ENCODE measurements at places on chromosomes 4 and X.
A peak's percentile ranks its signal among the peaks of the same experiment; 100 is the strongest.

GRCh38 chr4:184755278-184755677 is 21.4 kb upstream of the CENPU start:
- no peak for DNase-seq

DNA sequence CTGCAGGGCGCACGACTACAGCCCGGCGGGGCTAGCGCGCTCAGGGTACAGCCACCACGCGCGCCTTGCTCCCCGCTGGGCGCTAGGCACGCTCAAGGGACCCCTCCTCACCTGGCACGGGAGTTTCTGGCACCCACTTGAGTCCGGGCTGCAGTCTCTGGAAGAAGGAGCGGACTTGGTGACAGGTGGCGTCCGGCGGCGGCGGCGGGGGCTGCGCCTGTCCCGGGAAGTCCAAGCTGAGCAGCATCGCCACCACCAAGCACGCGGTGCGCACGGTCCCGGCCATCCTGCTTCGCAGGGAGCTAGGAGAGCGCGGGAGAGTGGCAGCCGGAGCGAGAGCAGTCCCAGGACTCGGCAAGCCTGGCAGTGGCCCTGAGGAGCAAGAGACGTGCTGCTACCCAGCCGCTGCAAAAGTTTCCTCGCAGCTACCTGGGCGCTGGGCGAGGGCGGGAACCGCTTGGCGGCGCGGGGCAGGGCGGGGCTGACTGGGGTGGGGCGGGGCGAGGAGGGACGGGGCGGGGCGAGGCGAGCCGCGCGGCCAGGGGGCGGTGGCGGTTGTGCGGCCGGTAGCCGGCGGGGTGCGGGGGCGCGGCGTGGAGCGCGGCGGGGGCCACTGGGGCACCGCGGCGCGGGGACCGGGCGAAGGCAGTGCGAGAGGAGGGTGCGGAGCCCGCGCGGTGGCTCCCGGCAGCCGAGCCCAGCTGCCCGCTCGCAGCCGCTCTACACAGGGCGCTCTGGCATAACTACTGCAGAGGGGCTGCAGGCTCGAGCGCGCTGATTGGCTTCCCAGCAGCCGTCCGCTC is at the start of gene GPC3:
Gene GPC3, minus strand, starts transcription at position 431 of the 803 bp plus-strand sequence.
- peak; percentile 48 for DNase-seq

DNA sequence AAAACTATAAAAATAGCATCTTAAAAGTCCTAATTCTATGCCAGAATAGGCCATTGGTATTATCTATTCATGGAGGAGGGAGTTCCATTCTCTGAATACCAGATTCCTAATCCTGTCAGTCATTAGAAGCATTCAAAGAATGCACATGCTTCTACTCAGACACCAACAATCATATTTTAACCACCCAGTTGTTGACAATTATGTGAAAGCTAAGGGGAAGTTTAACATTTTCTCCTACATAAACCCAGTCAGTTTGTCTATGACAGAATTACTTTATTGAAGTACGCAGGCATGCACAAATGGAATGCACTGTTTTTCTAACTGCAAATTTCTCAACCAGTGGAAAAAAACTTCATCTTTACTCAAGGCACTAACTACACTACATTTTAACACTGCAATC is 69.6 kb upstream of the MTNR1A start:
- no peak for DNase-seq

DNA sequence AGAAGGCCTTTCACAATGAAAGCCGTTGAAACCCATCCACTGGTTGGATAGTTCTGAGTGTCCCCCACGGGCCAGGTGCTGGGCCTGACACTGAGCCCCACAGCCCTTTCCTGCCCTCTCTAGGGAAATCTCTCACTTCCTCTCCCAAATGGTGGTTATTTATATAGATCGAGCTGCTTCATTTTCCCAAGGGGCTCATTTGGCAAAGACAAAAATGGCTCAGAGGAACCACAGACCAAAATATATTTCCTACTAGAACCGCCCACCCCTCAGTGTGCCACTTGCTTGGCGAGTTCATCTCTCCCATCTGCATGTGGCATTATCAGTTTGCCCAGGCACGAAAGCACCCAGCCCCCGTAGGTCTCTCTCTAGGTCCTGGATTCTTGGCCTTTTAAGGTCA is 53.3 kb upstream of the STIM2 start:
- DNase-seq = no peak

GRCh38 chr4:138958519-138958918 is 57.1 kb upstream of the NOCT start:
- no peak for DNase-seq

- no peak for DNase-seq
Observed at GRCh38 chrX:130566028-130566683, 164.4 kb downstream of the RBMX2 start.

- DNase-seq = no peak
Observed at GRCh38 chr4:184313702-184314659, 96.3 kb upstream of the ENPP6 start.

- no peak for DNase-seq
Observed at GRCh38 chrX:84340968-84341367, 153.0 kb upstream of the RPS6KA6 start.

GRCh38 chr4:41369680-41370079 is 113.0 kb downstream of the UCHL1 start:
- no peak for DNase-seq

DNA sequence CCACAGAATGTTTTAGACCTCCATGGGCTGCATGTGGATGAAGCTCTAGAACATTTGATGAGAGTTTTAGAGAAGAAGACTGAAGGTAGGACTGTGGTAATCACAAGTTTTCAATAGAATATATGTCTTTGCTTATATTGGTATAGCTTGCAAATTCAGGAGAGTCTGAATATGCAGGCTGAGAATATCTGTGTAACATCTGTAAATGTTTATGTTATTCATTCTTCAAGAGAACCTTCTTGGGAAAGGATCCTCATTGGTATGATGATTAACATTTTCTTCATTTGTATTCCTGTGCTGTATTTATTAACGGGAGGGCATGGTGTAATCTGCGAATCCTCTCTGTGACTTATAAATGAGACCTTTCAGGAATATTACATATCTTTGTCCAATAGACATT is 52.1 kb upstream of the RHOH start:
- no peak for DNase-seq

- DNase-seq = no peak
Observed at GRCh38 chr4:8666581-8666980, 74.0 kb downstream of the CPZ start.

- no peak for DNase-seq
Observed at GRCh38 chrX:141405853-141406492, 163.7 kb upstream of the SPANXC start.

- no peak for DNase-seq
Observed at GRCh38 chrX:17370191-17370590, 4.8 kb upstream of the NHS start.

- DNase-seq = no peak
Observed at GRCh38 chr4:106116025-106116424, 200.0 kb downstream of the TBCK start.

DNA sequence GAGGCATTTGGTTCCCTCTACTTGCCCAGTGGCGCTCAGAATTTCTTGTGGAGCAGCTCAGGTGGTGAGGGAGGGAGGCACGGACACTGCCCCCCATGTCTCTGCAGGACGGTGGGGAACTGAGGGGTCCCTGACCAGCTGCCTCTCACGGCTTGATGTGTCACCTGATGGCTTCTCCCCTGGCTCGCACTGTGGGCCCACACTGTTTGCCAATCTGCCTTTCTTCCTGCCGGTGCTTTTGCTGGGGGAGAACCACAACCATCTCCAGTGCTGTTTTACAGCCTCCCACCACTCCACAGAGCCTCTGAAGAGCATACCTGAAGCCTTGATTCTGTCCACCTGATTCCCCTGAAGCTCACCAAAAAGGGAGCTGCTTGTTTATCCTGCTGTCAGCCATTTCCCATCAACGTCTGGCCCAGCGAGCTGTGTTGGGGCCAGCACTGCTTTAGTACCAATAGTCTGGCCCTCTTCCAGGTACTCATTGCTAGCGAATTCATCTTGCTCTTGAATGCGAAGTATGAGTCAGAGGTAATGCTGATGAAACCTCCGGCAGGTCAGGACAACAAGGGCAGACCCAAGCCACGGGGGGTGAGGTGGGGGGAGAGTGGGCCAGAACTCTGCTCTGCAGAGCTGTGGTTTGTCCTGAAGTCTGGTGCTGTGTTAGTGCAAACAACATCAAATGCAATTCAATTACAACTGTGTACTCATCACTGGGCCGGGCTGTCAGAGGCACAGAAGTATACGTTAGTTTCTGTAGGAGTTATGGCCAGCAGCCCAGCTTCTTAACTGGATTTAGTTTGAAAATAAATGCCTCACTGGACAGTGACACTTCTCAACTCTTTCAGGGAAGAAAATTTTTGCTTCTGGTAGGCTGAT is 208.3 kb upstream of the JADE1 start:
- DNase-seq = no peak

- DNase-seq = no peak
Observed at GRCh38 chr4:89528526-89529133, 221.0 kb upstream of the GPRIN3 start.

DNA sequence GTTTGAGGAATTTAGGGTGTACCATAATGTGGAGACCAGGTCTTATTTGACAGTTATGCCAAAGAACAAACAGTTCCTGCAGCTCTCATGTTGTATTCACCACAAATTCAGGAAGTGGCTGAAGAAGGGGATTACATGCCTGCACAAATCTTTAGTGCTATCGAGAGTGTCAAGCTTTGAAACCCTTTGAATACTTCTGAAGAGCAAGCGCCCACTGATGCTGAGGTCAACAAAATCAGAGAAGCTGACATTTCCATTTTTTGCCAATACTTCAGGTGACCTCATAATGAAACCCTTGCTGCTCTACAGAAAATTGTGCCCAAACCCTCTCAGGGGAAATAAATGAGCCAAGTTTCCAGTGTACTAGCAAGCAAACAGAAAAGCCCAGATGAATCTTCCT is 28.4 kb downstream of the PAK3 start:
- DNase-seq = no peak

GRCh38 chrX:101764538-101764937 is 104.9 kb upstream of the ARMCX2 start:
- DNase-seq = no peak

GRCh38 chrX:13654116-13654515 is 1.2 kb downstream of the TCEANC start:
- DNase-seq = no peak

DNA sequence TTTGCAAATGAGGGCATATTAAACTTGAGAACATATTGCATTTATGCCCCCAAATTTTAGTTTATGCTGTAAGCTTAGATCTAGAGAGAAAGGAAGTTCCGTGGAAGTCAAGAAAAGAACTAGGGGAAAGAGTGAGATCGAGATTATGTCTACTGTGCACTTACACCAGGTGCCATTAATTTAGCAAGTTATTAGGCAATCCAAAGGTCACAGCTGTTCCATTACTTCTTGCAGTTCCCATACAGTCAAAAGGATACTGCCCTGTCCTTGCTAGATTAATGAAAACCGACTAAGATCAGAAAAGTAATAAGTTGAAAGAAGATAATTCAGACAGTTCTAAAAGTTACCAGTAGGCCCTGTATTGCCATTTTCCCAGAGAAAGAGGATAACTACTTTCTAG is 49.3 kb upstream of the SLC7A11 start:
- no peak for DNase-seq

DNA sequence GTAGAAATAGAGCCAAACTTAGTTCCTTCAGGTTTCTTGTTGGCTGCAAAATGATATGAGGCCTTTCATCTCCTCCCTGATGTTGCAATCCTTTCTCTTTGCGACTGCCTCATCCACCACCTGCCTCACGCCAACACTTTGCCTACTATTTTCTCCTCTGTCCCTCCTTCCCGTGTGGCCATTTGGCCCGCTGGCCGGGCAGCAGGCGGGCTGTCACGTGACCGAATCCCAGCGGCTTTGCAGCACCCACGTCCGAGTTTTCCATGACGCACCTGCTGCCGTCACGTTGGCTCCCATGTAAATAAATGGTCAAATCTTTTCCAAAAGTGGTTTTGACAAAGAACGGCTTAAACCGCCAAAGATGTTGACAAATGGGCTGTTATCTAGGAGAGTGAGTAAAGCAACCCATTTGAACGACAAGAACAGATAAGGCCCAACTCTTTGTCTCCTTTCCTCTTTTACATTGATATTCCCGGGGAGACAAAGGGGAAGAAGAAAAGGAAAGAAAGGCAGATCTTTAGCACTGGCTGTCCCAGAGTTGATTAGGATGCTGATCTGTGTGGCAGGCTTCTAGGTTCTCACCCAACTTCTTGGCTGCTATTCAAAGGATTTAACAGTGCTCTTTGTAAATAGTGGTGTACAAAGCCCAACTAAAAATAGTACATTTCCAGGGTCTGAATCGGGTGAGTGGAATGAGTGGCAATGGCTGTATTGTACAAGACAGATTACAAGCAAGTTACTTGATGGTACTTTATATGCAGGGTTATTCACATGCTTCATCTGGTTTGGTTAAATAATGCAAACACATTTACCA is 174.2 kb upstream of the JADE1 start:
- no peak for DNase-seq

DNA sequence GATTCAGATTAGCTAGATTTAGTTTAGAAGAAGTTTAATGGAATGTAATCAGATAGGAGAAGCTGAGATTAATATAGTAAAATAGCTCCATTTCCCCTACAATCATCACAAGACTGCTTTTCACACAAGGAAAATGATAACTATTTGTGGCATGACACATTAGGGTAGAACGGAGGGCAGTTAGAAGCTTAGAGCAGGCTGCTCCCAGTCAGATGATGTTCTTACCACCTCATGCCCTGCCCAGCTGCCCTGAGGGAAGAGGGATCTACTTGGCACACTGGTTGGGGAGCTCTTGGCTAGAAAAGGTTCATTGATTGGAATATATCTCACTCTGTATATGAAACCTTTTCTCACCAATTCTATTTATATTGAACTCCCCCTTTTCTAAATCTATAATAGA is 180.7 kb upstream of the IL15 start:
- no peak for DNase-seq

- DNase-seq = no peak
Observed at GRCh38 chr4:153651116-153651515, 33.0 kb upstream of the TLR2 start.

DNA sequence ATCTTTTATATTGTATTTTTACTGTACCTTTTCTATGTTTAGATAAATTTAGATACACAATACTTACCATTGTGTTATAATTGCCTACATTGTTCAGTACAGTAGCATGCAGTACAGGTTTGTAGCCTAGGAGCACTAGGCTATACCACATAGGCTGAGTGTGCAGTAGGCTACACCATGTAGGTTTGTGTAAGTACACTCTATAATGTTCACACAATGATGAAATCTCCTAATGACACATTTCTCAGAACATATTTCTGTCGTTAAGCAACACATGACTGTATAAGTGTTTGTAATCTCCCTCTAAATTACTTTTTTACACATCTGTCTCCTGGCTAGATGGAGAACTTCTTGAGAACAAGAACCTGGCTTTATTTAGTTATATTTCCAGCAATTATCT is 40.3 kb downstream of the UCHL1 start:
- DNase-seq = no peak

GRCh38 chr4:87962398-87963146 is 12.9 kb upstream of the SPP1 start:
- no peak for DNase-seq

Data from endothelial cell (in vitro differentiated cells).